ENCODE measurements at places on chromosomes 12 and 14.
A peak's percentile ranks its signal among the peaks of the same experiment; 100 is the strongest.

DNA sequence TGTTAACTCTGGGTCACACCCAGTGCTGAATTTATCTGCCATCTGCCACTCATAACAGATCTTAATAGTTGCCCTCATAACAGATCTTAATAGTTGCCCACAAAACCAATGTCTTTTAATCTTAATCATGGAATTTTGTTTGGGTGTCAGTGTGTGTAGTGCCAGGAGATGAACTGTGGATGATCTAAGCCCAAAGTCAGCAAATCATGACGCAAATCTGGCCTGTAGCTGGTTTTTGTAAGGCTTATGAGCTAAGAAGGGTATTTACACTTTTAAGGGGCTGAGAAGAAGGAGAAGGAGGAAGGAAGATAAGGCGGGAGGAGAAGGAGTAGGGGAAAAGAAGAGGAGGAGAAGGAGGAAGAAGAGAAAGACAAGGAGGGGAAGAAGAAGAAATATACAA is 10.0 kb upstream of the IL26 start:
- no peak for DNase-seq

DNA sequence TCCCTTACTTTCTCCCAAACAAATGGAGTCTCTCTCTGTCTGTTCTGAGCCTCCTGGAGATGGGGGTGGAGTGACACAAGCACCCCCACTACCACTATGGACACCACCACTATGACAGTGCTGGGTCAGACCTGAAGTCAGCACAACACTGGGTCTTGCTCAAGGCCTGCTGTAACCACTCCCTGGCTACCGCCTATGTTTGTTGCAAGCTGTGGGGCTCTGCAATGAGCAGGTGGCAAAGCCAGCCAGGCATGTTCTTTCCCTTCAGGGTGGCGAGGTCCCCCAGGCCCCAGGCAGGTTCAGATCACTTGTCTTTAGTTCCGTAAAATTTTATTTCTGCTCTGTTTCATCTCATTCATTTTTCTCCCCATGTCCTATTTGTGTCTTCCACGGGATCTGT is 349.8 kb downstream of the TMEM121 start:
- no peak for DNase-seq

DNA sequence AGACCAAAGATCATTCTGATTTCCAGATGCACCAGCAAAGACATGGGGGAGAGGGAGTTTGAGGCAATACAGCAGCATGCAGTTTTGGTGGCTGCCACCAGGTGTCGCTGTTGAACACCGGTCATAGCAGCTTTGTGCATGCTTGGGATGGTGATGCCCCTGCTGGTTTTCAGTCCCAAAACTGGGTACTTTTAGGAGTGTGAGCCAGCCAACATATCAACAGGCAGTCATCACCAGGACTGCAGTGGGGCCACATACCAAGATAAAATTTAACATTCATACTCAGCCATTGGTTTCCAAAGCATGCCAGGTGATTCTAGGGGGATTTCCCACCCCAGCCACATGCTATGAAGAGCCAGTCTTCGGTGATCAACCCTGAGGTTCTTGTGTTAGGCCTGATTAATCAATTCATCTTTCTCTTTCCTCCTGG is 64.2 kb downstream of the PHETA1 start:
- peak; percentile 16 for DNase-seq

- no peak for DNase-seq
Observed at GRCh38 chr12:132618683-132619043, at the start of gene P2RX2. Gene P2RX2, plus strand, starts transcription at chr12:132618776. Its CDS starts 41 bp downstream, at chr12:132618817.

- no peak for DNase-seq
Observed at GRCh38 chr12:121718653-121719239, 6.2 kb downstream of the TMEM120B start.

GRCh38 chr14:38316922-38317321 is 61.0 kb upstream of the CLEC14A start:
- DNase-seq = no peak

- no peak for DNase-seq
Observed at GRCh38 chr14:36989806-36990205, 182.6 kb downstream of the SLC25A21 start.

- DNase-seq = no peak
Observed at GRCh38 chr12:2165021-2165420, 112.2 kb downstream of the CACNA1C start.

- no peak for DNase-seq
Observed at GRCh38 chr14:76236172-76237130, 84.7 kb downstream of the GPATCH2L start.

- no peak for DNase-seq
Observed at GRCh38 chr14:81400852-81401251, 728 bp upstream of the STON2 start.

DNA sequence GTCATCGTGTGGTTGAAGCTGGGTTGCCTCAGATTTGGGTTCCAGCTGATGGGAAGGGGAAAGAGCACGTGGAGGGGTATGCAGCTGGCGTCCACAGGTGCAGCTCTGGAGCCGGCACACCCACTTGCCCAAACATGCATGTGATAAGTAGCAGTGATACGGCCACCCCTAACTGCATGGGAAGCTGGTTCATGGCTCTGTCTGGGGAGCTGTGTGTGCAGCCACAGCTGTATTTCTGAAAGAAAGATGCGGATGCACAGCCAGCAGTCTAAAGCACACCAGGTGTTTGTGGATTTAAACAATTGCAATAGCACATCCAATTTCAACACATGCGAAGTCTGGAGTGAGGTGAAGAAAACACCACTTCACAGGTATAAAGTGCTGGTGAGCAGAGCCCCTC is 181.4 kb downstream of the EFCAB11 start:
- no peak for DNase-seq

DNA sequence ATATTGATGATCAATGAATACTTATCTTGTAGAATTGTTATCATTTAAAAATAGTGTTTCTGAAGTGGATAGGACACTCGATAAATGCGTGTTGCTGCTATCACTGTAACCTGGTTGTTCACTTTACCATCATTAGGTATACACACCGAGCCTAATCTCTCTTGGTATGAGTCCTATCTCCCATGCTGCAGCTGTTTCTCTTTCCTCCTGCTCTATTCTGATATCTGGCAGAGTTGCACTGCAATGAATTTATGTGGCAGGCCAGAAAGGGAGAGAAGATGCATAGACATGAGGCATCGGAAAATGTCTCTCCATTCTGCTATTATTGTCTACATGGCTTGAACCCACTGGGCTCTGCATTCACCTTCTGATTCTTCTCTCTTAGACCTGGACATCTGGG is 26.7 kb downstream of the KCNK10 start:
- no peak for DNase-seq

GRCh38 chr12:77788231-77789168 is 42.2 kb upstream of the NAV3 start:
- DNase-seq = no peak

- no peak for DNase-seq
Observed at GRCh38 chr12:68871921-68872320, 61.0 kb downstream of the CPM start.

GRCh38 chr14:69137843-69138535 is 14.9 kb downstream of the DCAF5 start:
- no peak for DNase-seq

GRCh38 chr14:21263284-21264024 is 5.8 kb downstream of the HNRNPC start:
- DNase-seq = no peak

- no peak for DNase-seq
Observed at GRCh38 chr12:77189458-77189857, 124.1 kb upstream of the E2F7 start.

DNA sequence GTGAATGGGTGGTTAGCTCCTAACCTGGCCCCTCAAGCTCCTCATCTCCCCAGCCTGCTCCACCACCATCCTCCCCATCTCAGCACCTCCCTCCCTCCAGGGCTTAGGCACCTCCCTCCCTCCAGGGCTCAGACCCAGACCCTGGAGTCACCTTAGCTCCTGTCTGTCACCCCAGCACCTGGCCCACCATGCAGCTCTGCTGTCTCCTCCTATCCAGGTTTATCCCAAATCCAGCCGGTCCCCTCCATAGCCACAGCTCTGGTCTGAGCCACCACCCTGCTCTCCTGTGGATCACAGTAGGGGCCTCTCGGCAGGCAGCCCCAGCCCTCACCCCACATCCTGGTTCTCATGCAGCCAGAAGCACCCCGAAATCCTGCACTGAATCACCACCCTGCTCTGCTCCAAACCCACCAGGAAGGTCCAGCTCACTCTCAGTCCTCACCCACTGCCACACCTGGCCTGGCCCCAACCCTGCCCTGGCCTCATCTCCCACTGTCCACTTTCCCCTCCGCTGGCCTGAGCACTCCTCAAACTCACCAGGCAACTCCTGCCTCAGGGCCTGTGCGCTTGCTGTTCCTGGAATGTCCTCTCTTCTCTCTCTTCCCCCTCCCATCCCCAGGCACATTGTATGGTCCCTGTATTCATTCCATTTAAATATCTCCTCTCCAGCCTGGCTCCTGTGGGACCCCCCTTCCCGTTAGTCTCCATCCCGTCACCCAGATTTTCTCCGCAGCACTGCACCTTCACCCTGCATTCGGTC is 62.6 kb downstream of the DIO3 start:
- DNase-seq = no peak

DNA sequence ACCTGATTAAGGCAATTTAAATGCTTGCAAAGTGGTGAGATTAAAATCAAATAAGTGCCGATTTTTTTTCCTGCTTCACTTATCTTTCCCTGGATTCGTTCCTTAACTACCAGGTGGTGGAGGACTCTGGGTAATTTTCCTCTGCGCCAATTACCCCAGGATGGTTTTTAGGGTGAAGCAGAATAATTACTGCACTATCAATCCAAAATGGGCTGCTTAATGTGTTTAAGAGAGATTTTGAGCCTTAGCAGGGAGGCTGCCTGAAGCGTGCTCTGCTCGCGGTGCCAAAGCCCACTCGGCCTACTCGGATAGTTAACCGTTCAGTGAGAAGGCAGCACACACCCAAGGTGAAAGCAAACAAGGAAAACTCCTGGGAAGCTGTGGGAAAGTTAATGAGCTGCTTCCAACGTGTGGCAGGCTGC is 274.9 kb upstream of the LMO3 start:
- no peak for DNase-seq

DNA sequence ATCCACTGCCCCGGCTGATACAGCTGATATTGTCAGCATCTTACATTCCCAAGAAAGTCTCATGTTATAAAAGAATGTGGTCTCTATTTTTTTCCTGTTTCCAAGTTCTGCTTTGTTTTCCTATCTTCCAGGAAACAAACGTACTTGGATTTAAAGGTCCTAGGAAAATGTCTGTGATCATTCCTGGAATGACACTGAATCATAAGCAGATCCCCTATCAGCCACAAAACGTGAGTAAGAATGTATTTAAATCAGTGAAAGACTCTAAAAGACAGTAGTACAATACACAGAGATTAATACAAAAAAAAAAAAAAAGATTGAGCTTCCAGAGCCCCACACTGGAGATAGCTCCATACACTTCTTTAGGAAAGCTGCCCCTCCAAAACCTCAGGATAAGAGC is 21.7 kb upstream of the TEAD4 start:
- no peak for DNase-seq

GRCh38 chr14:68945585-68946488 is 33.3 kb downstream of the ACTN1 start:
- DNase-seq = no peak

DNA sequence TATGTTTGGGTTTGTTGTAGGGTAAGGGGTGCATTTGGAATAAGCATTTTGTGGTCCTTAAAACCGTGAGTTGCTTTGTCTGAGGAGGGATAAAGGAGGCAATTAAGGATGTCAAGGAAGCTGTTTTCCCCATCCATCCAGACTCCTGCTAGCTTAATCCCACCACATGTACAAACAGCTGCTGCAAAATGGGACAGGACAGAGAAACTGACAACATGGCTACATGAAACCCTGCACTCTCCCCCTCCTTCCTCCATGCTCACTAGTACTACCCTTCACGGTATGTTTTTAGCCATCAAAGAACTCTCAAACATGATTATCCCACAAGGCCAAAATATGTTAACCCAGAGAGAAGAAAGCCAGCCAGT is 20.6 kb downstream of the ST8SIA1 start:
- DNase-seq = no peak

DNA sequence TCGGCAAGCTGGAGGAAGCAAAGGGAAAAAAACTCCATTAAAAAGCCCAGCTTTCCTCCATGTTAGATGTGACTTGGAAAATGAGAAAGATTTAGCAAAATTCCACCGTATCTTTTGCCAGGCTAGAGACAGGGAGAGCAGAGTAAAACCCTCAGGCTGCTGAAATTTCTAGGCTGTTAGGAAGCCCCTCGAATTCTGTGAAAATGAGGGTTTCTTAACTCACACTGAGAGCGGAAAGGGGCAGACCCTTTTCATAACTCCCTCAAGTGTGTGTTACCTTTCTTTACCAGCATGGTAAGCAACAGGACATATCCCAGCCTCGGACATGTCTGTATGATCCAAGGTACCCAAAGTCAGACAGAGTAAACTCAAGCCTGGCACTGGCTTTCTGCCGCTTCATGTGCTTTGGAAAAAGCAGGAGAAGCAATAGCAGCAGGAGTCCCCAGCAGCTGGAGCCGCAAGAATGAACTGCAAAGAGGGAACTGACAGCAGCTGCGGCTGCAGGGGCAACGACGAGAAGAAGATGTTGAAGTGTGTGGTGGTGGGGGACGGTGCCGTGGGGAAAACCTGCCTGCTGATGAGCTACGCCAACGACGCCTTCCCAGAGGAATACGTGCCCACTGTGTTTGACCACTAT is at the start of gene RHOJ:
RHOJ (plus strand) TSS at position 37 of the 637 bp plus-strand sequence; CDS start at position 464, 427 bp downstream.
- DNase-seq = no peak

GRCh38 chr14:104514156-104514848 is 65.3 kb upstream of the C14orf180 start:
- no peak for DNase-seq

DNA sequence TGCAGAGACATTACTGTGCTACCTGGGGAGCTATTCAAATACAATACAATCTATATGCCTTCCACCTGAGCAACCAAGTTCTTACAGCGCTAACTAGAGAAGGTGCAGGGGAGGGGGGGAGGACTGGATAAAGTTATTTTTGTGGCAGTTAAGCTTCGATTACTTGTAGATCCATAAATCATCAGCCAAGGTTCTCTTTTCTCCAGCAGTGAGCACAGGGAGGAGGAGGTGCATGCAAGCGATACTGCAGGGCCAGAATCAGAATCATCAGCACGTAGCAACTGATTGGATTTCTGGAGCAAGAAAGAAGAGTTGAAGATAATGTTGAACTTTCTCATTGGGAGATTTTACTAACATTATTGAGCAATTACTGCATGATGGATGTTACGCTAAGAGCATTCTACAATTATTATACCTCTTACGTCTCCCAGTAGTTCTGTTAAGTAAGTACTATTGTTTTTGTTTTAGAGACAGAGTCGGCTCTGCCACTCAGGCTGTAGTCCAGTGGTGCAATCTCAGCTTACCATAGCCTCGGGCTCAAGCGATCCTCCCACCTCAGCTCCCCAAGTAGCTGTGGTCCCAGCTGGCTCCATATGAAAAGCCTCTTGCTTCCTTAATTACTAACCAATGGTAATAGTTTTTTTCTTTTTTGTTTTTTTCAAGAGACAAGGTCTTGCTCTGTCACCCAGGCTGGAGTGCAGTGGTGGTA is 74.6 kb upstream of the EEA1 start:
- no peak for DNase-seq

- no peak for DNase-seq
Observed at GRCh38 chr12:6327229-6328041, 14.4 kb downstream of the TNFRSF1A start.
